A549 treated with AZD2906 at 1 μM for 4 hours (cell line): ENCODE measurements at places on chromosomes 4 and X. TPM values are rescaled to one million over a fixed set of nuclear protein-coding genes. Genes with fewer than 3 reads are reported as not detected.

Gene MAGEB10
- not detected in 5 replicates for total RNA-seq

Gene GDPD2
- 0.03 to 0.10 TPM (median 0.05 TPM) in 3 of 5 replicates, not detected in the others for total RNA-seq

Gene HPGD
- total RNA-seq: 76.8 to 98.7 TPM (median 83.9 TPM) in 5 replicates

Gene GLRA3
- total RNA-seq: 0.01 TPM in 2 of 5 replicates, not detected in the others

Gene NUP62CL
- total RNA-seq: 10.4 to 18.4 TPM (median 14.9 TPM) in 5 replicates

Gene BANK1
- 0.58 to 1.4 TPM (median 0.88 TPM) in 5 replicates for total RNA-seq

Gene PAGE4
- not detected in 5 replicates for total RNA-seq

Gene PAK3
- 0.03 TPM in 1 of 5 replicates, not detected in the others for total RNA-seq

Gene ASMT
- total RNA-seq: 0.10 to 0.38 TPM (median 0.29 TPM) in 5 replicates

Gene ADGRL3
- total RNA-seq: 0.02 to 0.06 TPM (median 0.03 TPM) in 5 replicates

Gene S100G
- total RNA-seq: not detected in 5 replicates

Gene SEPTIN6
- total RNA-seq: 9.2 to 11.3 TPM (median 10.7 TPM) in 5 replicates

Gene NUP54
- total RNA-seq: 24.5 to 39.8 TPM (median 26.1 TPM) in 5 replicates

Gene ABCG2
- total RNA-seq: 14.1 to 18.6 TPM (median 15.9 TPM) in 5 replicates

Gene MAGEA6
- 9.8 to 13.1 TPM (median 12.2 TPM) in 5 replicates for total RNA-seq

Gene SPP1
- 138 to 201 TPM (median 160 TPM) in 5 replicates for total RNA-seq

Gene HEPH
- total RNA-seq: not detected in 5 replicates

Gene PASD1
- total RNA-seq: not detected in 5 replicates

Gene MAGIX
- 2.3 to 3.9 TPM (median 3.3 TPM) in 5 replicates for total RNA-seq

Gene ZDHHC15
- total RNA-seq: not detected in 5 replicates

Gene RIBC1
- 0.74 to 0.88 TPM (median 0.85 TPM) in 5 replicates for total RNA-seq

Gene CXorf49
- total RNA-seq: not detected in 5 replicates

Gene GAGE2A
- total RNA-seq: not detected in 5 replicates

Gene LRP2BP
- 0.08 to 0.14 TPM (median 0.10 TPM) in 5 replicates for total RNA-seq

Gene PRKG2
- total RNA-seq: 0.48 to 1.1 TPM (median 0.75 TPM) in 5 replicates

Gene RAB39B
- 0.63 to 0.80 TPM (median 0.75 TPM) in 5 replicates for total RNA-seq

Gene TSPAN5
- 11.1 to 12.0 TPM (median 11.7 TPM) in 5 replicates for total RNA-seq

Gene ATP2B3
- total RNA-seq: 0.07 to 0.18 TPM (median 0.09 TPM) in 5 replicates

Gene RAI2
- 0.14 to 0.21 TPM (median 0.17 TPM) in 5 replicates for total RNA-seq

Gene ZCCHC18
- total RNA-seq: 0.02 to 0.24 TPM (median 0.09 TPM) in 4 of 5 replicates, not detected in the other

Gene MCTS1
- total RNA-seq: 87.5 to 96.6 TPM (median 89.5 TPM) in 5 replicates

Gene SLC26A1
- total RNA-seq: 0.20 to 0.74 TPM (median 0.26 TPM) in 5 replicates

Gene UNC5C
- total RNA-seq: not detected in 5 replicates

Gene CLCN3
- 15.5 to 17.9 TPM (median 16.1 TPM) in 5 replicates for total RNA-seq

Gene VSIG4
- not detected in 5 replicates for total RNA-seq

Gene KCNE5
- 0.06 to 0.14 TPM (median 0.08 TPM) in 5 replicates for total RNA-seq

Gene STIM2
- 9.9 to 13.1 TPM (median 10.4 TPM) in 5 replicates for total RNA-seq

Gene LRIT3
- 0.02 to 0.06 TPM (median 0.02 TPM) in 4 of 5 replicates, not detected in the other for total RNA-seq

Gene MYOZ2
- total RNA-seq: not detected in 5 replicates

Gene UGT2B11
- 0.09 to 0.15 TPM (median 0.10 TPM) in 5 replicates for total RNA-seq

Gene SPATA4
- total RNA-seq: 0.13 to 0.45 TPM (median 0.24 TPM) in 5 replicates

Gene XAGE1B
- 189 to 271 TPM (median 206 TPM) in 5 replicates for total RNA-seq

Gene PTCHD1
- not detected in 5 replicates for total RNA-seq

Gene HSD17B13
- total RNA-seq: 0.02 to 0.04 TPM (median 0.03 TPM) in 5 replicates

Gene PCDH10
- 0.10 to 0.14 TPM (median 0.11 TPM) in 5 replicates for total RNA-seq

Gene GPM6B
- total RNA-seq: 0.24 to 0.61 TPM (median 0.39 TPM) in 5 replicates

Gene GRK4
- total RNA-seq: 1.4 to 1.6 TPM (median 1.5 TPM) in 5 replicates

Gene SPCS3
- total RNA-seq: 30.9 to 36.8 TPM (median 34.3 TPM) in 5 replicates

Gene CLIC2
- 0.07 to 0.19 TPM (median 0.10 TPM) in 5 replicates for total RNA-seq

Gene CT45A3
- 0.15 to 0.29 TPM (median 0.19 TPM) in 4 of 5 replicates, not detected in the other for total RNA-seq

Gene AMMECR1
- 6.1 to 8.4 TPM (median 7.3 TPM) in 5 replicates for total RNA-seq

Gene ACSL4
- 15.6 to 27.4 TPM (median 21.4 TPM) in 5 replicates for total RNA-seq

Gene SPACA5
- total RNA-seq: not detected in 5 replicates
